ENCODE measurements at places on chromosomes 11 and 22. TPM values are rescaled to one million over a fixed set of nuclear protein-coding genes. Genes with fewer than 3 reads are reported as not detected.
A peak's percentile ranks its signal among the peaks of the same experiment; 100 is the strongest.

Gene PRDX5
- 276 TPM for total RNA-seq

Gene TMEM126A
- total RNA-seq: 24.1 TPM

Gene MS4A6E
- total RNA-seq: not detected

Gene ACCSL
- total RNA-seq: not detected

Gene CD3E
- total RNA-seq: not detected

Gene C1QTNF5
- total RNA-seq: 0.47 TPM

Gene DLG2
- 0.86 TPM for total RNA-seq

Gene WNT7B
- 31.4 TPM for total RNA-seq

Gene OR52H1
- not detected for total RNA-seq

DNA sequence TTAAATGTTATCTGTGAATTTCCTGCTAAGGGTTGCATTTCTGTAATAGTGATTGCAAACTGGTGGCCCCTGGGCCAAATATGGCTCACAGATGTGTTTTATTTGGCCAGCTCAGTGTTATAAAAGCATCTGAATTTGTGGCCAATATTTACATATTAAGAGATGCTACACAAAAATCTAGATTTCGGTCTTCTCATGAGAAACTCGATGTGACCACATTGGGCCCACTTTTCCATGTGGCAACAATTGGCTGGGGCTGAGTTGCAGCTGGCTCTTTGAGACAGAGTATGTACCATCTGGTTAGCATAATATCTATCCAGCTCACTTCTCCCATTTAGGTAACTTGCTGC lies 244.5 kb upstream of the POU2AF2 start:
- DNase-seq: no peak

- no peak for DNase-seq
Observed at GRCh38 chr22:25881210-25881755, 139.3 kb downstream of the MYO18B start.

GRCh38 chr22:43535336-43535735 lies 123.5 kb downstream of the MPPED1 start:
- no peak for DNase-seq

GRCh38 chr11:33500861-33501479 lies 199.7 kb downstream of the C11orf91 start:
- peak; percentile 69 for DNase-seq

DNA sequence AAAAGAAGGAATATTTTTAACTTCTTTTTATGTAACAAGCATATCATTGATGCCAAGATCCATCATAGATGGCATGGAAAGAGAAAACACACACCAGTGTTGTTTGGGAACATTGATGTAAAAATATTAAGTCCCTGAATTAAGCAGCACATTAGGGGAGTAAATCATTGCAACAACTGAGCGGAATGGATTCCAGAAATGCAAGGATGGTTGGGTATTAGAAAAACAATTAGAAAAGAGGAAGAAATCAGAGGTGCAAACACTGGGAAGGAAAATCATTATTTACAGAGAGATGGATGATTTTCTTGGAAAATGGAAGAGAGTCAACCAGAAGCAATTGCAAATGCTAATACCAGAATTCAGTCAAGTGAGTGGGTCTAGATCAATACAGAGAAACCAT lies 8.1 kb downstream of the SMIM38 start:
- no peak for DNase-seq

- DNase-seq: no peak
Observed at GRCh38 chr11:6608726-6609501, 3.1 kb downstream of the TAF10 start.

GRCh38 chr22:20141186-20142077 lies 9.4 kb downstream of the CCDC188 start:
- DNase-seq: no peak

- no peak for DNase-seq
Observed at GRCh38 chr22:33648478-33648877, 271.8 kb downstream of the LARGE1 start.

GRCh38 chr22:28016781-28017557 lies 97.9 kb upstream of the PITPNB start:
- no peak for DNase-seq

GRCh38 chr11:110973401-110973980 lies 261.3 kb upstream of the ARHGAP20 start:
- DNase-seq: no peak

GRCh38 chr11:44621784-44622183 lies 56.3 kb downstream of the CD82 start:
- no peak for DNase-seq

DNA sequence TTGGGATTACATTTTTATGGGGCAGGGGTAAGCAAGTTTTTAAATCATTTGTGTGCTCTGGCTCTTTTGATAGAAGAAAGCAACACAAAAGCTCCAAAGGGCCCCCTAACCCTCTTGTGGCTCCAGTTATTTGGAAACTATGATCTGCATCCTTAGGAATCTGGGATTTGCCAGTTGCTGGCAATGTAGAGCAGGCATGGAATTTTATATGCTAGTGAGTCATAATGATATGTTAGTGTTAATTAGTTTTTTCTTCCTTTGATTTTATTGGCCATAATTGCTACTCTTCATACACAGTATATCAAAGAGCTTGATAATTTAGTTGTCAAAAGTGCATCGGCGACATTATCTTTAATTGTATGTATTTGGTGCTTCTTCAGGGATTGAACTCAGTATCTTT lies 10.1 kb downstream of the RAG1 start:
- DNase-seq: no peak

DNA sequence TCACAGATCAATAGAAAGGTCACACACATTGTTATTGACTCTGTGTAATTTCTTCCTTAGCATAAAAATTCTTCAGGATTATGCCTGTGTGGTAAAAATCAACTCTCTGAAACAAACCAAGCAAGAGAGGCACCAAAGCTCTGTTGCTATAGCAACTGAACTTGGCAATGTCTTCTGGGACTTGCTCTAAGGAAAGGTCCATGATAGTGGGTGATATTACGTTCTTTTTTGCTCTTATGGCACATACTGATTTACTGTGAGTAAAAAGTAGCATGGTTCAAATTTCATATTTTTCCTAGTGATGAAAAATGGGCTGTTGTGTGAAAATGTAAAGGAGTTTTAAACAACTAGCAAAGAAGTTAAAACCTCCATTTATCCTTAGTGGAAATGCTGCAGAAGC lies 66.4 kb downstream of the SVIP start:
- no peak for DNase-seq

DNA sequence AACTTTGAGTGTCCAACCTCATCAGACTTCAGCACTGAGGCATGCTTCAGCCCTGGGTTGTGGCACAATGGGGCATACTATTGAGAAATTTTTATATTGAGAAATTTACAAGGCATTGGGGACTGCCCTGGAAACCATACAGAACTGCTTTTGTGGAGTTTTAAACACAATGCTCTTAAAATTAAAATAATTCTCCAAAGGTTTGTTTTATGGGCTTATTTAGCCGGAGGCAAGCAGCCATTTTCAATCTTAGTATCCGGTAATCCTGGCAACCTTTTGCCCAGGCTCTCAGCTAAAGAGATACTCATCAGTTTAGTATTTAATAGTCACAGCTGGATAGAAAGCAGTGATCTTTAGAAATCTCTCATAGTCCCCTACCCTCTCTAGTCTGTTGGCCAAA lies 3.1 kb upstream of the EXPH5 start:
- DNase-seq: no peak

DNA sequence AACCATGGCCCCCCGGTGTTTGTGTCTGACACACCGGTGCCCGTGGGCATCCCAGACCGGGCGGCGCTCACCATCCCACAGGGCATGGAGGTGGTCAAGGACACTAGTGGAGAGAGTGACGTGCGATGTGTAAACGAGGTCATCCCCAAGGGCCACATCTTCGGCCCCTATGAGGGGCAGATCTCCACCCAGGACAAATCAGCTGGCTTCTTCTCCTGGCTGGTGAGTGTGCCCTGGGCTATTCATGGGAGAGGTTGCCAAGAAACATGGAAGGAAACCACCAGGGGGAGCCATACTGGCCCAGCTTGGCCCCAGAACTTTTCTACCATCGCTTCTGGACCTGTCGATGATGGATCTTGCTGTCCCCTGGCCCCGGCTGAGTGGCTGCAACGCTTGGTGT lies 36.5 kb downstream of the PRDM11 start:
- peak; percentile 64 for DNase-seq

- DNase-seq: peak; percentile 90
Observed at GRCh38 chr11:87722756-87723565, 452.3 kb downstream of the RAB38 start.

- no peak for DNase-seq
Observed at GRCh38 chr22:36858156-36858555, 2.6 kb upstream of the NCF4 start.

- peak; percentile 88 for DNase-seq
Observed at GRCh38 chr11:73931039-73931645, 19.7 kb upstream of the DNAJB13 start.

GRCh38 chr11:63813563-63814382 lies 517 bp downstream of the SPINDOC start:
- peak; percentile 45 for DNase-seq

DNA sequence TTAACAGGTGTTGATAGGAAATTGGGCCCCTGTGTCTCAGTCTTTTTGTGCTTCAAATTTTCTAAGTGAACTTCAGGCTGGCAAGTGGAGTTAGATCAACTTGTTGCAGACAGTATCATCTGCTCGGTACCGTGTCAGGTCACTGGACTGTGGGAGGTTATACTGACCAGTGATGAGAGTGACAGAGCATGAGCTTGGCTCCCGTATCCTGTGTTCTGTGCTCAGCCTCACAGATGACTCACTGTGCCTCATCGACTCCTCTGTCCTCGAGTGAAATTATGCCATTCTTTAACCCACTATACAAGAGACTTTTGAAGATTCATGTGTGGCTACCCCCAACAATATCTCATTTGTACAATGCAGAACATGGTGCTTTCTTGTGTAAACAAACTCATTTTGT lies 7.9 kb downstream of the GRAP2 start:
- DNase-seq: no peak

DNA sequence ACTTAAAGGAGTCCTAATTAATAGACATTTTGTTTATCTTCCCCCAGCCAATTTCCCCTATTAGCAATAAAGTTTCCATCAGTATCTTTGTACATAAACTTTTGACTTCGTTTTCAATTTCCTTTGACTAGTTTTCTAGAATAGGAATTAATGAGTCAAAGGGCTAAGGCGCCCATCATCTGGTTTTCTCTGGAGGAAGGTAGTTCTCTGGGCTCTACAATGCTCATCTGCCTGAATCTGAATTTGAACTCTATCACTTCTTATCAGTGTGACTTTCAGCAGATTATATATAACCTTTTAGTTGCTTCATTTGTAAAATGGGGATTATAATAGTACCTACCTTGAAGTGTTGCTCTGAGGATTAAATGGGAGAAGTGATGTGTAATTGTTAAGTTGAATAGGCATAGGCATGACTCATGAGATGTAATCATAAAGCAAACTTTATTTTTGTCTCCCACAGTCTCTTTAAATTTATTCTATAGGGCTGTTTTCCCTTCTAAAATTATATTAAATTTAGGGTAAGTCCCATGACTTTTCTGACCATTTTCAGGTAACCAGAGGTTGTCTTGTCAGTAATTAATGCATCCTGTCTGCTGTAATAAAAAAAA lies 5.8 kb upstream of the TUB start:
- DNase-seq: no peak

DNA sequence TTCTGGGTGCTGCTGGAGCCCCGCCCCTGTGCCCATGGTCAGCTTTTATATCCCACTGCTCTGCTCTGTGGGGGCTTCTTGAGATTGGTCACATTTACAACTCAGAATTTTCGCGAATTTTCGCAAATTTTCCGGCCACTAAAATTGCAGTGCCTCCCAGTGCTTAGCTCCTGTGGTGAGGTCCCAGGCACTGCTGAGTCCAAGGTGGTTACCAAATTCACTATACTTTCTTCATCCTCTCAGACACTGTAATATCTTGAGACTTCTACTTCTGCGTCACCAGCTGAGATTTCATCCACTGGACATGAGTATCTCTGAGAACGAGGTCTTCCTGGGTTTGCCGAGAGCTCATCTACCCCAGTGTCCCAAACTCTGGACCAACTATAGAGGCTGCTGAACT lies 8.7 kb downstream of the KDM4F start:
- no peak for DNase-seq

DNA sequence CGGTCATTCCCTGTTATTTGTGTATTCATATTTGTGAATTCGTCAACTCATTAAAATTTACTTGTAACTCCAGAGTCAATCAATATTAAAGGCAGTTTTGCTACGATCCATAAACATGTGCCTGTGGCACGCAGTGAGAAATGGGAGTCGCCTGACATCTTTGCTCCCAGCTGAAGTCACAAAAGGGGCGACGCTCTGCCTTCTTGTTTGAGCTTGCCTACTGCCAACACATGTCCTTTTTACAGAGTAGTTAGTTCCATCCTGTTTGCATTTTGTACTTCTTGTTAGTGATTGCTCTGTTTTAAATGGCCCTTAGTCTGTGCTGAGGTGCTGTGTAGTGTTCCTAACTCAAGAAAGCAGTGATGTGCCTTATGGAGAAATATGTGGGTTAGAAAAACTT lies 305.3 kb downstream of the ETS1 start:
- no peak for DNase-seq

GRCh38 chr22:28187612-28188011 lies 268.6 kb upstream of the PITPNB start:
- no peak for DNase-seq

DNA sequence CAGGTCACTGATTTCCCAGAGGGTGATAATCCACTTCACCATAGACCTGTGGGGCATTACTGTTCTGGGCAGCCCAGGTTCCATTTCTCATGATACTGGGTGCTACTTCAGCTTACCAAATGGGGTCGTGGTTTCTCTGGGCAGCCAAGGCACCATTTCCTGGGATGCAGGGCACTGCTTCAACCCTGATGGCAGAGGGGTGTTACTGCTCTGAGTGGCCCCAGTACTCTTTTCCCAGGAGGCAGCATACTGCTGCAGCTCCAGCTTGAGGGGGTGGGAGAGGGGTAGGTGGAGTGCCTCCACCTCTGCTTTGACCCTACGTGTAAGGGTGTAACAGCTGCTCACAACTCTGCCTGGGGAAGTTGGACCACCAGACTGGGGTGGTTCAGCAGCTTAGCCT lies 51.1 kb downstream of the PRMT3 start:
- no peak for DNase-seq

DNA sequence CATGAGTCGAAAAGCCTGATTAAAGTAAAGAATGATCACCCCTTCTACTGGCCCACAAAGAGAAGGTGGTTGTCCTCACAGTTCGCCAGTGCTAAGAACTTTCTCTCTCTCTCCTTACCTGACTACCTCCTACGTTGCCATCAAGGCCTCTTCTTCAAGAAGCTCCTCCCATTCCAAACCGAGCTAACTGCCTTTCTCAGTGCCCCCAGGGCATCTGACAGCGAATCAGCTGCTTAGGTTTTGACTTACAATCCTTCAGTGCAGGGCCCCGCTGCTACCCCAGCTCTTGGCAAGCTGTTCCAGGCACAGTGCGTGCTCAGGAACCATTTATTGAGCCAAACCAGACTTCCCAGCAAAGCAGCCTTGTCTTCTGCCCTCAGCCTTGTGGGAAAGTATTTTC lies 5.8 kb downstream of the VSTM5 start:
- DNase-seq: no peak

GRCh38 chr22:26702906-26703830 lies 45.8 kb downstream of the MIAT start:
- no peak for DNase-seq

- DNase-seq: peak; percentile 52
Observed at GRCh38 chr11:93481696-93482095, 61.5 kb downstream of the SMCO4 start.
